Ecto neural progenitor cell (in vitro differentiated cells): ENCODE measurements at places on chromosomes 3 and 15.

- DNase-seq = no peak
These were observed 438.4 kb downstream of the OCA2 start for GRCh38 chr15:27660676-27661075.

DNA sequence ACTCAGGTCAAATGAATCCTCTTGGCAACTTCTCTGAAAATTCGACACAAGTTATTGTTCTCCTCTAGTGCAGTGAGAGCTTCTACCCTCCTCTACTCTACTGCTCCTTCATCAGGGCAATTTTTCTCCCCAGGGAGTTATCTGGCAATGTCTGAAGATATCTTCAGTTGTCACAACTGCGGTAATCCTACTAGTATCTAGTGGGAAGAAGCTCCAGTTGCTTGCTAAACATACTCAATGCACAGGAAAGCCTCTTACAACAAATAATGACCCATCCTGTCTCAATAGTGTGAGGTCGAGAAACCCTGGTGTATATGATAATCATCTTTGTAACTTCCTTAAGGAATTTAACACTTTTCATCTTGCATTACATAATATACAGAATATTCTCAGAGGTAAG lies 1147.6 kb downstream of the IGSF11 start:
- DNase-seq = no peak

GRCh38 chr3:51729042-51729633 lies 22.3 kb downstream of the GRM2 start:
- no peak for DNase-seq

DNA sequence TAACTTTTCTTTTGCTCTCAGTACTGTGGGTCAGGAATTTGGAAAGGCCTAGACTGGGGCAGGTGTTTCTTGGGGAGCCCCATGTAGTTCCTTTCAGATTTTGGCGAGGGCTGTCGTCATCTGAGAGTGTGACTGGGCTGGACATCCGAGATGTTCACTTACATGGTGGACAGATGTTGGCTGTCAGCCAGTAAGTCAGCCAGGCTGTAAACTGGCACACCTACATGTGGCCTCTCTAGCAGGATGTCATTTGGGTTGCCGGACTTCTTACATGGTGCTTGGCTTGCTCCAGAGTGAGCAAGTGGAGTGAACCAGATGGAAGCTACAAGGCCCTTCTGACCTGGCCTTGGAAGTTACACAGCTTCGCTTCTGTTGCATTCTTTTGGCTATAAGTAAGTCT lies 20.7 kb downstream of the TATDN2 start:
- DNase-seq = no peak

DNA sequence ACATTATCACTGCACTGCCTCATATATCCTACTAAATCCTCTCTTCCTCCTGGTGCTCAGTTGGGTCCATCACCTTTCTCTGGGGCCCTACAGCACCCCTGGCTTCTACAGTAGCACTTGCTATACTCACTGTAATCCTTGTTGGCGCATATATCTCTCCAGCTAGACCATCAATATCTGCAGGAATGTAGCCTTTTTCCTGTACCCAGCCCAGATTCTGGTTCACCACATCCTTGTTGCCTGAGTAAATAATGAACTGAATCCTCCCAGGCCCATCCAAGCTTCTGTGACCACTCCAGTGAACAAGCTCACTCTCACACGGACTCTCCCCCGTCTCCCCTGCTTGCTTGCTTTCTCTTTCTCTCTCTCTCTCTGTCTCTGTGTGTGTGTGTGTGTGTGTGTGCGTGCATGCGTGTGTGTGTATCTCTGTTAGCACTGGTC lies 62.5 kb upstream of the LIPC start:
- no peak for DNase-seq

GRCh38 chr3:17431004-17431403 lies 311.4 kb downstream of the TBC1D5 start:
- no peak for DNase-seq

DNA sequence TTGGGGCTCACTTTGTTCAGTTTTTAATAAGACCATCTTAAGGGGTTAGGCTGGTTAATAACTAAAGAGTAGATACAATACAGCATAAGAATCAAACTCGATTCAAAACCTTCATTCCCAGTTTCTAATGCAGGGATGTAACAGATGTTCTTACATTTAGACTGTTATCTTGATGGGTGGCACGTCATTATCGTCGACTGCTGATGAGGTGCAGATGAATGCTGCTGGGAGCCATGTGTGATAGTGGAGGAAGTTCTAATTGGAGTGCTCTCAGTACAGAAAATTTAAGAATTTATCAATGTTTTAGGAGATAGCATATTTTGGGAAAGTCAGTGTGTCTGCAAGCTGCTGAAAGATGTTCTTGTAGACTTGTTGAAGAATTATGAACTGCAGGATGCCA lies 331.5 kb downstream of the PTPRG start:
- no peak for DNase-seq

DNA sequence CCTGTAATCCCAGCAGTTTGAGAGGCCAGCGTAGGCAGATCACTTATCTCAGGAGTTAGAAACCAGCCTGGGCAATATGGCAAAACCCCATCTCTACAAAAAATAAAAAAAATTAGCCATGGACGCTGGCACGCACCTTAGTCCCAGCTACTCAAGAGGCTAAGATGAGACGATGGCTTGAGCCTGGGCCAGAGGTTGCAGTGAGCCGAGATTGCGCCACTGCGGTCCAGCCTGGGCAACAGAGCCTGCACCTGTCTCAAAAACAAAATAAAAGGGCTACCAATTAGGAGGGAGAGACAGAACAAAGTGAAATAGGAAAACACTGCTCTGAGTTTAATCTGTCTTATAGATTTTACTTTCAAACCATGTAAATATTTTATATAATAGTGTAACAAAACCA lies 33.8 kb downstream of the MSL2 start:
- no peak for DNase-seq

- peak; percentile 46 for DNase-seq
These were observed 533.5 kb downstream of the IGSF11 start for GRCh38 chr3:118501152-118501551.

- no peak for DNase-seq
These were observed 127.2 kb upstream of the IQSEC1 start for GRCh38 chr3:13200465-13200864.
